Bronchial epithelial cell (primary cell): ENCODE measurements at places on chromosomes 6 and 20. TPM values are rescaled to one million over a fixed set of nuclear protein-coding genes. Genes with fewer than 3 reads are reported as not detected.

AIF1 gene
- not detected in 2 replicates for total RNA-seq

SUMO4 gene
- 0.79 and 1.2 TPM in 2 replicates for total RNA-seq

PET117 gene
- total RNA-seq = 11.4 and 15.3 TPM in 2 replicates

WFDC5 gene
- total RNA-seq = 0.79 and 4.1 TPM in 2 replicates

TIAM2 gene
- 2.4 and 2.6 TPM in 2 replicates for total RNA-seq

BPIFB2 gene
- not detected in 2 replicates for total RNA-seq

MBOAT1 gene
- total RNA-seq = 16.3 and 18.8 TPM in 2 replicates

RAB32 gene
- 125 and 230 TPM in 2 replicates for total RNA-seq

SLC17A2 gene
- not detected in 2 replicates for total RNA-seq

TAP1 gene
- 27.7 and 28.2 TPM in 2 replicates for total RNA-seq

GJA1 gene
- 118 and 127 TPM in 2 replicates for total RNA-seq
